ENCODE measurements at places on chromosomes 12 and 14.

DNA sequence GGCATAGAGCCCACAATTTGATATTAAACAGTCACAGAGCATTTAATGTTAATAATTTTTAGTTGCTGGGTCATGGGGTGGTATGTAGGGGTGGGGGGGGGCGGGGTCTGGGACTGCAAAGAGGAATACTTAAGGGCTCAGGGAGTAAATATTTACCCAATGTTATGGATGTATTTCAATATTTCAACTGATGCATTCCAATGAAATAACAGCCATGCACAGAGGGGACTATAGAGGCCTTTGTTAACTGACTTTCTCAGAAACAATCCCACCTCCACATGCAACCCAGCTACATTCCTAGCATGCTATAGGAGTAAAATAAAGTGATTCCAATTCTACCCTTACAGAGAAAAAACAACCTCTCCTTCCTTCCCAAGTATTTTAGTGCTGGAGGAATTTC lies 7.9 kb upstream of the BBS10 start:
- no peak for DNase-seq

DNA sequence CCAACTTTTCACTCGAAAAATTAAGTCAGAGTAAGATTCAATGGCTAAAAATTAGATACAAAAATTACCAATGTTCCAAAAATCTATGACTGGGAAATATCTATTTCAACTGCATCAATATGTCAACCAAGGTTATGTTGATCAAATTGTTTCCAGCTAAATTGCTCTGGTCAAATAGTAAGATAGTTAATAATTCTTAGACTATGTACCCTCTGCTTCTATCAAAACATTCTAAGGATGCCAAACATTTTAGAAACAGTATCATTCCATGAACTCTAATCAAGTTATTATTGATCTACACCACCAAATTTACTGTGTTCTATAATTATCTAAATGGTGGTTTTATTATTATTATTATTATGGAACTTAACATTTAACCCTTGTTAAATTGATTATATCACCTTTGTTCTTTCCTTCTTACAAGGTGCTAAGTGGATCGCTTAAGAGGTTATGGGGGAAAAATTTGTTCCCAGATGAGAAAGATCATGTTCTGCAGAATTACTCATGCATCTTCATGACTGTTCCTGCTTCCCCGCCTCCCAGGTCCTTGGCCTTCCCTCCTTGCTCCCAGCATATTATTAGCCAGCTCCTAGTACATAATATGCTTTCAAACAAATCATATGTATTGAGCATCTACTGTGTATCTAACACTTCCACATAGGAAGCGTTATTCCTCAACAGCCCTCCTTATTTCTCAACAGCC lies 240.5 kb upstream of the KRR1 start:
- no peak for DNase-seq

DNA sequence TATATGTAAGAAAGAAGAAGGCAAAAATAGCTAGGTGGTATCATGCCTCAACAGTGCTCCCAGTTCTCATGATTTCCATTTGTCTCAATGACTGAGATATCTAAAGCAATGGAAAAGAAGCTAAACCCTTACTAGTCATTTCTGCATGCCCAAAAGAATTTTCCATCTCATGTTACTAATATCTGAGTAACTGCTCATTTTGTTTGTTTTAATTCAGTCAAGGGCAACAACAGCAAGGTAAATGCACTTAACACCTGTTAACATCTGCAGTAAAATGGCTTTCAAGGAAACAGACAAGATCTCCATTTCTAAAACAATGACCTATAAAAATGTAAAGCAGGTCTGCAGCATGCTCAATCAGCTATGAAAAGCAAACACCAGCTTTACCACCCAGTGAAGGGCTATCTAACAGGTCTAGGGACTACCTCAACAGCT lies 19.4 kb upstream of the SELPLG start:
- DNase-seq: no peak

DNA sequence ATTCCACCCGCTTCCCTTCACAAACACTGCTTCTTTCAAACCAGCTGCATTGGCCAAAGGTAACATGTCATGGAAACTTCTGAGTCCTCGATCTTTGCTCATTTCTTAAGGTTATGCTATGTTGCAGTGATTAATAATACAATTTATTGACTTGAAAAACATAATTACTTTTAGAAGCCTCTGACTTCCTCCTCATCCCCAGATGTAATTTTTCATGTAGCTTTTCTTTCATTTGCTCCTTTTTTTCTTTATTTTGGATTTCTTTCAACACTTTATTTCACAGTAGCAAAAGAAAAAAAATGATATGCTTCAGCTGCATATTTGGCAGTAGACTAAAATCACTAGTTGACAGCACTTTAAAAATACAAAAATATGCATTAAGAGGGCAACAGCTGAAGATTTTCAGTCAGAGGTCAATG lies 116.2 kb downstream of the LRRIQ1 start:
- no peak for DNase-seq

- no peak for DNase-seq
Observed at GRCh38 chr12:51465491-51465890, 40.9 kb downstream of the SLC4A8 start.

DNA sequence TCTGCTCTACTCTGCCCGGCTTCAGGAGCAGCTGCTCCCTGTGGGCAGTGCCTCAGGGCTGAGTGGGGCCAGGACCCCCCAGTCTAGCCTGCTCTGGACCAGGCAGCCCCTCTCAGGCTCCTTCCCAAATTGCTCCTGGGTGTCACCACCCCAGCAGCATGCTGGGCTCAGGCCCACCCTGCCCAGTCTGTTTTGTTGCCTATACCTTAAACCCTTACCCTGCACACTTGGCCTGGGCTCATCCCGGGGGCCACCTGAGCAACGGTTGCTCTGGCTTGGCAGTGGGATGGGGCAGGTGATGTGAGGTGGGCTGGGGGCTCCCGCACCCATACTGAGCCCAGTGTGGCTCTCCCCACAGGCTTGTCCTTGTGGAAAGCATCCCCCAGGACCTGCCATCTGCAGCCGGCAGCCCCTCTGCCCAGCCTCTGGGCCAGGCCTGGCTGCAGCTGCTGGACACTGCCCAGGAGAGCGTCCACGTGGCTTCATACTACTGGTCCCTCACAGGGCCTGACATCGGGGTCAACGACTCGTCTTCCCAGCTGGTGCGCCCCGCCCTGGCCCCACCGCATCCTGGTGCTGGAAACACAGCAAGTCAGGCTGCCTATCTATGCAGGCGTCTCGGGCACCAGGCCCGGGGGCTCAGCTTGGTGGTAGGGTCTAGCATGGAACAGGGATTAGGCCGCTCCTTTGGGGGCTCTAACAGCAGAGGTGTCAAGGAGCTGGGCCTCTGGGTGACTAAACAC lies 3.9 kb downstream of the PLD4 start:
- peak; percentile 16 for DNase-seq

GRCh38 chr12:132264086-132265010 lies 65.0 kb downstream of the GALNT9 start:
- no peak for DNase-seq

GRCh38 chr12:113732916-113733315 lies 233.2 kb downstream of the RBM19 start:
- no peak for DNase-seq

DNA sequence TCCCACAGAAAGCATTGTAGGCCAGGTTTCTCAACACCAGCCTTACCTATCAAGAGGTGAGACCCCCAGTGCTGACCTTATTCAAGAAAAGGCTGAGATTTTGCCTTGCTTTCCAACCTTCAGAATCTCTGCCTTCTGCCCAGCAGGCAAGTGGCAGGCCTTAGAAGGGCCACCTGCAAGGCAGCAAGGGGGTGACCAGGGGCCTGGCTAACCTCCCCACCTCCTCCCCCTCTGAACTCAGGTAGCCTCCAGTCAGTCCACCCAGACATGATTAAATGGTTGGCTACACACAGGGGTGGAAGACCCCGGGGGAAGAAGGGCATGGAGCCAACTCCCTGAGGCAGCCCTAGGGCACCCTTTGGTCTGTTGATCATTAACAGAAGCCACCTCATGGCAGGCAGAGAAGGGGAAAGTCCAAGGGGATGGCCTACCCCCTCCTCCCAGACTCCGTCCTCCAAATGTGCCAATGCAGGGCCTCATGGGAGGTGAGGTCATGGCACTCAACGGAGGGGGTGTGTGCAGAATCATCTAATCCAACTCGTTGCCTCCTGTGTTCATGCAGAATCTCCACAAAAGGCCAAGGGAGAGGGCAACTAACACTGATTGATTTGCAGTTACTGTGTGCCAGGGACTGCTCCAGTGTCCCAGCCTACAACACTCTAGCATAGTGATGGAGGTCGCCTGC lies 8.5 kb downstream of the ZFP36L1 start:
- no peak for DNase-seq

GRCh38 chr12:29537298-29537697 lies 39.8 kb upstream of the OVCH1 start:
- DNase-seq: no peak

DNA sequence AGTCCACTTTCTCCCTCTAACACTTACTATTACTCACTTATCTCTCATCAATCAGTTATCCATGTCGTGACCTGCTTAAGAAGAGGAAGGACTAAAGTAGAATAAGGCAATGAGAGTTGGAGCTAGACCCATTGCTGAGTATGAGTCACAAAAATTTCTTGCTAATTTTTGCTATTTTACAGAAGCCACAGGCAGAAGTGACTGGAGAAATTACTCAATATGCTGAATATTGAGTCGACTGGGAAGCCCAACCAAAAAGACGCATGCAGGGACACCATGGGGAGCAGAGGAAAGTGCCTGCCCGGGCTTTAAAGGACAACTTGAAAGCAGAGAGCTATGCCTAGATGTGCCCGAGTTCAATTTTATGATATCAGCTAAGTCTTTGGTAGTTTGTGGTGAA lies 115.4 kb upstream of the FOXG1 start:
- DNase-seq: no peak

- DNase-seq: no peak
Observed at GRCh38 chr12:67352682-67353081, 83.5 kb downstream of the CAND1 start.

DNA sequence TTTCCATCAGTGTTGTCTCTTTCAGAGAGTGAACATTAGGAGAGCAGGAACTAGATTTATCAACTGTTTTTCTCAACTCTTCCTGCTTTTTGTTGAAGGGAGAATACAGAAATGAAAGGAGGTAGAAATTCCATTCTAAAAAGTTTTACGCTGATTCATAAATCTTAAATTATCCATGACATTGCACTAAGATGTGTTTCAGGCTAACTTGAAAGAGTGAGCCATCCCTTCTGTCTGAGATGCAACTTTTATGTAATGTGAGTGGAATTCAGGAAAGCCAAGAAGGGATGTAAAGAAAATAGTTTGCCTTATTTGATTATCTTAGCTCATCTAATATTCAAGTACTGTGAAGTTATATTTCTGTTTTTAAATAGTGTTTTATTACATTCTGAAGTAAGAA lies 349.5 kb upstream of the RGS6 start:
- DNase-seq: no peak

- DNase-seq: no peak
Observed at GRCh38 chr14:41549821-41550607, 56.7 kb upstream of the LRFN5 start.

GRCh38 chr12:24038211-24038997 lies 88.9 kb upstream of the SOX5 start:
- DNase-seq: no peak

- no peak for DNase-seq
Observed at GRCh38 chr14:65972891-65973290, 513.3 kb upstream of the CCDC196 start.

DNA sequence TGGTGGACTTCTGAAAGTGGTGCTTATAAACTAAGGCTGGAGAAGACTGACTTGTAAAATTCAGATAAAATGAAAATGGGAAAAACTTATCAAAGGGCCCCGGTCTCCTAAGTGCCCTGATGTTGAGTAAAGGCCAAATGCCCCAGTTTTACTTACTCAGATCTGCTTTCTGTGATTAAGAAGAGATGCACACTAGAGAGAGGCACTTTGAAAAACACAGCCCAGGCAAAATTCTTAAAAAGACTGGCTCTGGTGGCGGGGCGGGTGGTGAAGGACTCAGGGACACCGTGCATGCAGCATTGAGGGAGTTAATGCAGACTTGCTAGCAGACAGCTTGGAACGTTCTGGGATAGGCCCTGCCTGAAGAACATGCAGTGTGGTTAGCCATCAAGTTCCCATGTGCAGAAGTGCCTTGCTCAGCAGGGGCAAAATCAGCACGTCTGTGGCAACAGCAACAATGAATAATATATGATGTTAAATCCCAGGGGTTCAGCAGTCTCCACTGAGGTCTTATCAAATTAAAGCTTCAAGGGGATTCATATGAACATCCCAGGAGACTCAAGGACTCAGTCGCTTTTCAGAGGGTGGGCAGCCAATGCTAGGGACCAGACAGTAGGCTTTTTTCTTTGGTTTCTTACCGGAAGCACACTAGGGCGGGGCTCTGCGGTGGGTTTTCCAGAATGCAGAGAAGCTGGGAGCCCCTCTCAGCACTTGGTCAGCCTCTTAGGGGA lies 105.0 kb downstream of the DAD1 start:
- no peak for DNase-seq

DNA sequence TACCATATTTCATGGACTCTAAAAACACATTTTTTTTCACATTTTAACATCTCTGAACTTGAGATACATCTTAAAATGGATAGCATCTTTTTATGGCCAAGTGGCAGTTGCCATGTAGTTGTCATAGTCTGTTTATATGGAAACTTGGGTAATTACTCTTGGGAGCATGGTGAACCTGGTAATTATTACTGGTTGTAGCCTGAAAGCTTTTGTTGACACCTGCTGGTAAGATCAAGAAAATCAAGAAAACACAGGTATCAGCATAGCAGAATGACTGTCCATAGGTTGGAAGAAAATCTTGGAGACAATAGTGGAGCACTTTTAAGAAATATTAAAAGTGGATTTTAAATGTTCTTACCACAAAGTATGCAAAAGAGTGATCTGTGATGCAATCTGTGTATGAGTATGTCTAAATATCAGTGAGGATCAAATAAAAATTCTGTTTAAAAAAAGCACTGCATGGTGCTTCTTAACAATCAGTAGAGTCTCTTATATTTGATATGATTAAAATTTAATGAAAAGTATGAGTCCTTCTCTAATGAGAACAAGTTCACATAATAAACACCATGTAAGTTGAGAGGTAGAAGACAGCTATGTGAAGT lies 44.2 kb downstream of the TTC8 start:
- peak; percentile 10 for DNase-seq

Data from GM13976 (cell line).